ENCODE measurements at places on chromosomes 3 and 15.

DNA sequence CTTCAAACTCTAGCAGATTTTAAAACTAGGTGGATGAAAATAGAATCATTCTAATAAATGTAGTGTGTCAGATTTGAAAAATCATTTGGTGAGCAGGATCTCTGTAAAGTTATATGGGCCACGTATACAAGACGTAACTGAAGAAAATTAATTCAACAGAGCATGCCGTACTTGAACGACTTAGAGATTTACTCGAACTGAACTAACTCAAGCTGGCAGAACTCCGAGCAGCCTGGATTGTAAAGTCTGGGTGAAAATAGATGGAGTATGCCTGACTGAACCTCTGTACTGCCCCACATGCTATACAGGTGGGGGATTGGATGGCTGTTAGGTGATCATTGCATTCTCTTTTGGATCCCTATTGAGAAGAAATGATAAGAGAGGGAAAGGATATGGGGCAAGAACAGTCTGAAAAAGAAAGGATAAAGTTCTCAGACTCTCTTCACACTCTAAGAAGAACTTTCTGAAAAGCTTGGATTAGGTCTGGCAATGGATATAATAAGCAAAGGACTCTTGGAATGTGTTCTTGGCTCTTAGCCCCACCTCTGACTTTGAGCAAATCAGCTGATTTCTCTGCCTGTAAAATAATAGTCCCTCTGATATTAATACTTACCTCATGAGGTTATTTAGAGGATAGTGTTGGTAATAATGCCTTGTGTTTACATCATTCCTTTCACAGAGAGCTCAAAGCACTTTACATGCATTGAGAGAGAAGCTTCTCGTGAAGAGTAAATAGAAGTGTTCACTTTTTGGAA, 147.5 kb downstream of the FILIP1L start:
- DNase-seq, result no peak

GRCh38 chr15:76062286-76062685, 2.5 kb downstream of the TMEM266 start:
- DNase-seq, result no peak

- peak; percentile 71 for DNase-seq
Measured at GRCh38 chr15:100880139-100880896, 687 bp downstream of the ALDH1A3 start.

DNA sequence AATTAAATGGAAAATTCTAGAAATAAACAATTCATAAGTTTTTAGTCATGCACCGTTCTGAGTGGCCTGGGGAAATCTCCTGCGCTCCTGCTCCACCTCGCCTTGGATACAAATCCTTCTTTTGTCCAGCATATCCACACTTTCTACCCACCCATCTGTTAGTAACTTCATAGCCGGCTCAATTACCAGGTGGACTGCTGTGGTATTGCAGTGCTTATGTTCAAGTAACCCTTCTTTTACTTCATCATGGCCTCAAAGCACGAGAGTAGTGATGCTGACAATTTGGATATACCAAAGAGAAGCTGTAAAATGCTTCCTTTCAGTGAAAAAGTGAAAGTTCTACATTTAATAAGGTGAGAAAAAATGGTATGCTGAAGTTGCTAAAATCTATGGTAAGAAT, 142.3 kb upstream of the CHL1 start:
- no peak for DNase-seq

DNA sequence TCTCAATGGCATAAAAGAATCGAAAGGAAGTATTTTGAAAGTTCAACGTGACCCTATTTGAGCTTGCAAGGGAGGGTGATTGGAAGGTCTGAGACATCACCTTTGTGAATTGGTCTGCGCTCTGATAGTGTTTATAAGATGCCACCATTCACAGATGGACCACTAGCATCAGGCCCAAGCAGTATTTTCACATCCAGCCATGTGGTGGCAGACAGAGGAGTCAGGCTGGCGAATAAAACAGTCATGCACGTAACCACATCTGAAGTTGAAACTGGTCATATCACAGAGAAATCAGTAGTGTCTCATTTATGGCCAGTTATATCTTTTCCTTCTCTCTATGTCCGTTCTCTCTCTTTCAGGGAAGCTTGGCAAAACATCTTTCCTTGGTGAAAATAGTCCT, 170.1 kb upstream of the ONECUT1 start:
- DNase-seq, result no peak

DNA sequence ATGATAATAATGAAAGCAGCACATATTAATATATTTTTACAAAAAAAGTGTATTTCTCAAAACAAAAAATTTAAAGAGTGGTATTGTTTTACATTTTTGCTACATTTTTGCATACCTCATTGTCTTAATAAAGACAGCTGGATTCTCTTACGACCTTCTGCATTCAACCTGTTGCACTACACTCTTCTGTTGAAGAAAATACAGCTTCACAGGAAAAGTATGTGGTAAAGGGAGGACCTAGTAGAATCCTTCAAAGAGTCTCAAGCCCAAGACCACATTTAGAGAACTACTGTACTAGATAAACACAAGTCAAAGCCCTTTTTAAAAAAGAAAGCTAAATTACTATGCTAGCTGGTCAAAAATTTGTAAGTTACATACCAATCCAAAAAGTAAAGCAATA, 7.9 kb downstream of the ZNF280D start:
- DNase-seq, result no peak

- DNase-seq, result no peak
Measured at GRCh38 chr3:100299016-100299415, 35.5 kb upstream of the NIT2 start.

GRCh38 chr15:88654430-88655102, 15.8 kb downstream of the ISG20 start:
- DNase-seq, result no peak

DNA sequence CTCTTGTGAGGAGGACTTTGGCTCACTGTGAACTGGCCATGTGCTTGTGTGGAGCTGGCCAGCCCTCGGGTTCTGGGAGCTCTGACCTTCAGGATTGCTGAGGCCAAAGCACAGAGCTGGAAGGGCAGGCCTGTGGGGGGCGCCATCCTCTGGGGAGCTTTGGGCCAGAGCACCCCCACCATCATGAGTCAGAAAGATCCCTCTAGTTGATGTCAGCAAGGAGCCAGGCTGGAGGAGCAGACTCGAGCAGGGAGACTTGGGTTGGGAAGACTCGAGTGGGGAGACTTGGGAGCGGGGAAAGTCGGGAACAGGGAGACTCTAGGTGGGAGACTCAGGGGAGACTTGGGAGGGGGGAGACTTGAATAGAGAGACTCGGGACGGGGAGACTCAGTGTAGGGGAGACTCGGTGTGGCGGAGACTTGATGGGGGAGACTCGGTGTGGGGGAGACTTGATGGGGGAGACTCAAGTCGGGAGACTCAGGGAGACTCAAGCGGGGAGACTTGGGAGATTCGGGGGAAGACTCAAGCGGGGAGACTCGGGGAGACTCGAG, 37.7 kb upstream of the PLXNA1 start:
- no peak for DNase-seq

GRCh38 chr3:115160295-115160694, 13.2 kb upstream of the ZBTB20 start:
- no peak for DNase-seq

- peak; percentile 16 for DNase-seq
Measured at GRCh38 chr3:53196575-53197407, 35.8 kb downstream of the PRKCD start.

DNA sequence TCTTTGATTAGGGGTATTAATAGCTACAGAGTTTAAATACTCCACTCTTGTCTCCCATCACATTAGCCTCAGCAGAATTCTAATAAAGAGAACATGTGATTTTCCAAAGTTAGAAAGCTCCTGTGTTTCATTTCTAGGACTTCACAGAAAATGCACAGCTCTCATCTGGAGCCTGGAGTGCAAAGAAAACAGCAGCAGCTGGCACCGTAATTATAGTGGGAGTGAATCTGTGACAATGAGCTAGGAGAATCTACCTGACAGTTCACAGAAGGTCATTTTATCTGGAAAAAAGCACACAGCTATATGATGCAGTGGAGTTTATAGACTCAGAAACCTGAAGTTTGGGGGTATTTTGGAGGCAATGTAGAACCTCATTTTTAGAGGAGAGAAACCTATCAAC, 5.4 kb upstream of the TRIM59 start:
- no peak for DNase-seq

GRCh38 chr3:65020281-65021160, 332.7 kb upstream of the ADAMTS9 start:
- peak; percentile 14 for DNase-seq

- no peak for DNase-seq
Measured at GRCh38 chr3:128194843-128195242, 41.6 kb downstream of the EEFSEC start.

- no peak for DNase-seq
Measured at GRCh38 chr3:69326855-69327300, 59.0 kb downstream of the FRMD4B start.

DNA sequence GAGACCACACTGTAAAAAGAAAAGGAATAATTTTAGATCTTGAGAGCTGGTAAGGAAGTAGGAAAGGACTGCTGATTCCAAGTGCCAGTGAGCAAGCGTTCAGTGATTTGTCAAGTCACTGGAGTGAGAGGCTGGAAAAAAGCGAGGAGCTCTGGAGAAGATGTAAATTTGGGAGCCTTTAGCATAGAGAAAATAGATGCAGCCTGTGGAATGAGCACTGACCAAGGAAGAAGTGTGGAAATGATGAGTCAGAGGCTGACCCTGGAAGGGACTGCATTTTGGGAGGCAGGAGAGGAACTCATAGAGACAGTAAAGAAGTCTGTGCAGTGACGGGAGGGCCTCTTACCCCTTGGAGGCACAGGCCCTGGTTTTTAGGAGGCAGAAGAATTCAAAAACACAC, 17.1 kb upstream of the ABTB1 start:
- no peak for DNase-seq

DNA sequence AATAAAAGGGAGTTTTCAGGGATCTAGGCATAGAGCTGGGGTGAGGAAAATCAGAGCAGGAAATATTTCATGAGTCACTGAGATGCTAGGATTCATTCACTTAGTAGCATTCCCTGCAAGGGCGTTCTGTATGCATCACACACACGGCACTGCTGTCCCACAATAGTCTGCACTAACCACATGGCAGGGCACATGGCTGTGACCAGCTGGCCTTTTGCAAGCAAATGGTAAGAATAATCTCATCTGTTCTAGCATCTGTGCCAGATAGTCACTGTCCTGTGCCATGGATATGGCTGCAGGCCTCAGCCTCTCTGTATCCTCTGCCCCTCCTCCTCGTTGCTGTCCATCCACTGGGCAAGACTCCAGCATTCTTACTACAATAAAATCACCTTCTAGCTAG, 37.8 kb downstream of the BOC start:
- DNase-seq, result no peak

GRCh38 chr15:91894606-91895005, 41.1 kb downstream of the SLCO3A1 start:
- DNase-seq, result no peak

- DNase-seq, result no peak
Measured at GRCh38 chr15:20358066-20358778, 183.4 kb downstream of the GOLGA6L6 start.

DNA sequence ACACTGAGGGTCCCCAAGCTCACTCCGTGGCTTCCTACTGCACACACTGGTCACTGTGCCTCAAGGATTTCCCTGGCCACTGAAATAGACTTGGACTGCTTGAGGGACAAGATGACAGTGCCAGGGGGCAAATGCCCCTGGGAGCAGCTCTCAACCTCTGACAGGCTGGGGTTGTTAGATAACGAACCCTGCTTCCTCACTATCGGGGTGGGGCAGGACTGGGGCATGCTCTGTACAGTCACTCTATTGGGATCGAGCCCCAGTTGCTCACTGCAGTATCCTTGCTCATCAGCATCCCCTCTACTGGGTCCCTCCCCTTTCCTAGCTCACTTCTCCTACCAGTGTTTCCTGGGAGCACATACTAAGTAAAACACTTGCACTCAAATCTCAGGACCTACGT, 610.8 kb downstream of the NTRK3 start:
- DNase-seq, result no peak

GRCh38 chr15:81608309-81608829, 234.4 kb upstream of the TMC3 start:
- DNase-seq, result no peak

DNA sequence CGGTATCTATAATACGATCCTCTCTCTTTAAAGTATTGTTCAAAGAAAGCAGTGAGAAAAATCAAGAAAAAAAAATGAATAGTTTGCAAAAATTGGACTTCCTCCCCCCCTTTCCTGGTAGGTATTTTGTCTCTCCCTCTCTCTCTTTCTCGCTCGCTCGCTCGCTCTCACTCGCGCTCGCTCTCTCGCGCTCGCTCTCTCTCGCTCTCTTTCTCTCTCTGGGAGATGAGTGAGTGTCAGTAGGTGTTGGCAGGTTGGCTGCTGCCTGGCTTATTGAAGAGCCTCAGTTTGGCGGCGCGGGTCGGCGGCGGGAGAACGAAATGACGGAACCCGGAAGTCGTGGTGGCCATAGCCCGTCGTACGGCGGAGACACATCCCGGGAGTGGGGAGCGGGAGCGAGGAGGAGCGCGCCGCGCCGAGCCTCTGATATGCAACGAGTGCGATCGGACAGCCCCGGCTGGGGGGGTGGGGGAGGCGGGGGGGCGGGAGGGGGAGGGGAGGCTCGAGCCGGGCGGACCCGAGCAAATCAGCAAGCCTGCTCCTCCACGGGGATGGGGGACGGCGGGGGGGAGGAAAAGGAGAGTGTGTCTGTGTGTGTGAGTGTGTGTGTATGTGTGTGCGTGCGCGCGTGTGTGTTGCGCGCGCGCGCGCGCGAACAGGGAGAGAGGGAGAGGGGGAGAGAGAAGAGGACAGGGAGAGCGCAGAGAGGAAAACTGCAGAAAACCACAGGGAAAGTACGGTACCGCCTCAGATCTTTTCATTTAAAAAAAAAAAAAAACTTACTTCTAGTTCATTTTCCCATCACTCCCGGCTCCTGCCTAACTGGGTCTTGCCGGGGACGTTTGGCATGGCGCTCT, at the start of gene MEIS2:
Gene MEIS2, minus strand, starts transcription at position 441 of the 857 bp plus-strand sequence. CDS start 1,083 bp downstream, outside the sequence.
- peak; percentile 90 for DNase-seq

DNA sequence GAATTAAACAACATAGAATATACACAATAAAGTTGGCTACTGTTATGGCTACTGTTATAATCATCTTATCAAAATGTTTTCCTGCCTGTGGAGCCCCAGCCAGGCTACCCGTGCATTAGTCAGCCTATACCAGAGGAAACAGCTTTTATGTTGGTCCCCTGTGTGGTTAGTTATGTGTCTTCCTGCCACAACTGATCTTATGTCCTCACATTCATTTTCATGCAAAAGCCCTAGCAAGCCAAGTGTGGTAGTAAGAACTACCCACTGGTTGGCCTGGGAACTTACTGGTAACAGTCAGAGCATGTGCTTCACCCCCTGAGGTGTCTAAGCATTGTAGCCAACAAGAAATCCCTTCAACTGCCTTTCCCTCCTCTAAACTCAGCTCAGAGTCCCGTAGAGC, 21.8 kb downstream of the MGLL start:
- DNase-seq, result no peak

DNA sequence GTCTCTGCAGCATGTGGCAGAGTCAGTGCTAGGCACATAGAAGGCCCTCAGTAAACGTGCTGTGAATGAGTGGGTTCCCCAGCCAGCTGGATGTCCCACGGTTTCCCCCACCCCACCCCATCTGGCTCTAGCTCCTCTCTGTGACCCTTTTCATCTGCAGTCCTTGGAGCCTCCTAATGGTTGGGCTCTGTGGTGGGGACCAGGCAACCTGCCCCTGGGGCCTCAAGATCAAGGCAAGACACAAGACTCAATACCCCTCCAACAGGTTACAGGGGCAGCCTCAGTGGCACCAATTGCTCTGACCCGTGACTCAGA, 17.1 kb upstream of the CYP11A1 start:
- DNase-seq, result no peak
